Ascending aorta (tissue), 2 donors: ENCODE measurements at places on chromosomes 7 and 10.

DNA sequence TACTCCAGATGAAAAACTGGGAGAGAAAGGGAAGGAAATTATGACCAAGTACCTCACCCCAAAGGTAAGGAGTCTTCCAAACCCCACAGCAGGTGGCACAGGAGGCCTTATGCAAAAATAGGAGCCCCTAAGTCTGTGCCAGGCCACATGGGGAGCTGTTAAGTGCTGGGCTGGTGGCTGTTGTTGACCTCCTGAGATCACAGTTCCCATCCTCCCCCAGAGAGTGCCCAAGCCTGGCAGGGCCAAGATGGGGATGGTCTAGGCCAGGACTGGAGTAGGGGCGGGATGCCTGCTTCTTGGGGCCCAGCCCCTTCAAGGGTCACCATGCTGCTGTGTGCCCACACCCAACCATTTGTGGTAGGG is 145.8 kb downstream of the RGS10 start:
- no peaks in the 10 kb centered on the region for H3K27me3 ChIP-seq
- H3K36me3 ChIP-seq = peaks cover 20% of the 10 kb centered on the region
- no peak overlapping the region for H3K4me3 ChIP-seq
- peaks cover 1% of the 10 kb centered on the region for H3K4me1 ChIP-seq
- H3K27ac ChIP-seq = no peak overlapping the region

DNA sequence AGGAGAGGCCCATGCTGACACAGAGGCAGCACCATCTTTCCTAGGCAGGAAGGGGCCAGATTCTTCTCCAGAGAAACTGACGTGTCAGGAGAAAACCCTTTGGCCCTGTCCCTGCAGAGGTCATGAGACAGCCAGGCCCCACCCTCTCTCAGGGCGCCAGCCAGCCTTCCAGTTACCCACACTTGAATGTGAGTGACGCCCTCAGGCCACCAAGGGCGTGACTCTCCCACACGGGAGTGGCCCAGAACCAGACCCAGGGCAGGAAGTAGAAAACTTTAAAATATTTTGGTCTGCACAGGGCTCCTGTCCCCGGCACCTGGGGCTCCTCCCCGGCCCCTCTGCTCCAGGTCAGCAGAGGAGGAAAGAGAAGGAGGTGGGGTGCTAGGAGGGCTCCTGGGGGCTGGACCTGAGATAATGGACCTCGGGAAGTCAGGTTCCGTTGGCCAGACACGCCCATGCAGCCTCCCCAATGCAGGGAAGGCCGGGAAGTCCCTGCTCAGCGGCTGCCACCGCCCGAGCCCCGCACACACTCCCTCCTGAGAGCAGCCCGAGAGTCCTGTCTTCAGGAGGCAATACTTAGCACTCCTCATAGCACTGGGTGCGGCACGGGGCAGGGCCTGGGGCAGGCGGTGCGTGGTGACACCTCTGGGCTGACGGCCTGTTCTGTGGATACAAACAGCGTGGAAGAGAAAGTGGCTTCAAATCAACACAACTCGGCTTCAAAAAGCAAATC is 67.0 kb upstream of the CFAP46 start:
- H3K4me3 ChIP-seq = no peak overlapping the region
- no peaks in the 10 kb centered on the region for H3K4me1 ChIP-seq
- no peaks in the 10 kb centered on the region for H3K36me3 ChIP-seq
- no peak overlapping the region for H3K27ac ChIP-seq

DNA sequence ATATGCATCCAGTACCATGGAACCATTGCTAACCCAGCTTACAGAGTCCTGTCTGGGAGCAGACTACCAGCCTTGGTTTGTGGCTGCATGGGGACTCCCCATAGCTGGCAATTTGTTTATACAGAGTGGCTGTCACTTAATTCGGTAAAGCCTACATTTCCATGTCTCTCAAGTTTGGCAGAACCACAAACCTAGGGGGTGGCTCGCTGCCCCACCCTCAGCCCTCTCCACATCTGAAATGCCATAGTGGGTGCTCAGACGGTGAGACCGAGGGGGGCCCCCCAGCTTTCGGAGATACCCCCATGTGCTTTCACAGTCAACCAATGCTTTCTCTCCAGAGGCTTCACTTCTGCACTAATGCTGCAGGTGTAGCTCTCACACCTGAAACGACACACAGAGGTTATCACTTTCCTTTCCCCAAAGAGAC is 75.5 kb upstream of the KAT6B start:
- DNase-seq = no peak
- peaks cover 6% of the 10 kb centered on the region for H3K4me1 ChIP-seq
- no peak overlapping the region for H3K27ac ChIP-seq
- no peaks in the 10 kb centered on the region for H3K36me3 ChIP-seq
- H3K4me3 ChIP-seq = no peak overlapping the region
- no peaks in the 10 kb centered on the region for H3K27me3 ChIP-seq

DNA sequence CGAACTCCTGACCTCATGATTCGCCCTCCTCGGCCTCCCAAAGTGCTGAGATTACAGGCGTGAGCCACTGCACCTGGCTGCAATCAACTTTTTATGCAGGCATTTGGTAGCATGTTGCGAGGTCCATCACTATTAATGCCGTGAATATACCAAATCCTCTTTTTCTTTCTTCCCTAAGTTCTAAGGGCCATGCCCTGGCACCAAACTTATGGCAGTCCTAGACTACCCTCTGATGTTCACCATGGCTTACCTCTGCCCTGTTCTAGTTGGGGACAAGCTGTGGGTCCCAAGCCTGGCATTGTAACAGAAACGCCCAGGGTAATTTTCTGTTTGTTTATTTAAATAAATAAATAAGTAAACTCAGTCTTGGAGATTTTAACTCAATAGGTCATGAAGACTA is 13.3 kb downstream of the PRSS2 start:
- H3K4me1 ChIP-seq = no peaks in the 10 kb centered on the region
- no peak overlapping the region for H3K27ac ChIP-seq
- no peak overlapping the region for H3K4me3 ChIP-seq
- no peak for DNase-seq

- no peaks in the 10 kb centered on the region for H3K4me1 ChIP-seq
- no peak for DNase-seq
- no peak overlapping the region for H3K4me3 ChIP-seq
- no peaks in the 10 kb centered on the region for H3K27me3 ChIP-seq
- no peak overlapping the region for H3K27ac ChIP-seq
These were observed 25.5 kb upstream of the TSPAN33 start for GRCh38 chr7:129118976-129119375.

DNA sequence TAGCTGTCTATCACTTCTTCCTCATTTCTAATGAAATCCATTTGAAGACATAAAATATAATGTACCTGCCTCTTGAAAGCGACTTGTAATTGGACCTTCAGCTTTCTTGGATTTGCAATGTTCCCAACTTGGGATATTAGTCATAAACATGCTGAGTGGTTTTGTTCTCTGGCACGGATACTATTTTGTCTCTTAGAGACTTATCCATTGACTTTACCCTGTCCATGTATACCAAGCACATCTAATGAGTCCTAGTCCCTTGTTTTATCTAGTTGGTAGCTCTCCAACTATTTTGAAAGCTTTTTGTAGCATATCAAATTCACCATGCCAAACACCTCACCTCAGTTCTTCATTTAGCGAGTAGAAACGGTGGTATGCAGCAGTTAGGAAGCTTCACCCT is 18.9 kb downstream of the PLEKHS1 start:
- H3K4me1 ChIP-seq = no peaks in the 10 kb centered on the region
- no peaks in the 10 kb centered on the region for H3K36me3 ChIP-seq
- H3K27me3 ChIP-seq = no peaks in the 10 kb centered on the region

GRCh38 chr10:114301951-114302710 is 63.1 kb downstream of the VWA2 start:
- H3K27me3 ChIP-seq = no peaks in the 10 kb centered on the region
- no peak overlapping the region for H3K4me3 ChIP-seq
- no peak for DNase-seq
- H3K27ac ChIP-seq = peak overlapping the region; percentile 12
- H3K36me3 ChIP-seq = peaks cover 34% of the 10 kb centered on the region

DNA sequence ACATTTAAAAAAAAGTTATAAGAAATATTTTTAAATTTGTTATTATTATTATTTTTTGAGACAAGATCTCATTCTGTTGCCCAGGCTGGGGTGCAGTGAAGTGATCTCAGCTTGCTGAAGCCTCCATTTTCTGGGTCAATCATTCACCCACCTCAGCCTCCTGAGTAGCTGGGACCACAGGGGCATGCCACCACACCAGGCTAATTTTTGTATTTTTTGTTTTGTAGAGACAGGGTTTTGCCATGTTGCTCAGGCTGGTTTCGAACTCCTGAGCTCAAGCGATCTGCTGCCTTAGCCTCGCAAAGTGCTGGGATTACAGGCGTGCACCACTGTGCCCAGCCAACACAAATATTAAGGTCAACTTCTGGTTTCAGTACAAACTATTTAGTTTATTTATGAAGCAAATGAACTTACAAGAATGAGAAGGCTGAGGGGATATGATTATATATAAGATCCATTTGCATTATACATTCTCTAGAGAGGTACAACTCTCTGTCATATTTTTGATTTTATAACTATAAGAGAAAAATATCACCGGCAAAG is 45.9 kb upstream of the FAM133B start:
- no peaks in the 10 kb centered on the region for H3K27me3 ChIP-seq
- no peak overlapping the region for H3K27ac ChIP-seq
- no peaks in the 10 kb centered on the region for H3K4me1 ChIP-seq
- H3K4me3 ChIP-seq = no peak overlapping the region
- no peak for DNase-seq
- H3K36me3 ChIP-seq = no peaks in the 10 kb centered on the region

DNA sequence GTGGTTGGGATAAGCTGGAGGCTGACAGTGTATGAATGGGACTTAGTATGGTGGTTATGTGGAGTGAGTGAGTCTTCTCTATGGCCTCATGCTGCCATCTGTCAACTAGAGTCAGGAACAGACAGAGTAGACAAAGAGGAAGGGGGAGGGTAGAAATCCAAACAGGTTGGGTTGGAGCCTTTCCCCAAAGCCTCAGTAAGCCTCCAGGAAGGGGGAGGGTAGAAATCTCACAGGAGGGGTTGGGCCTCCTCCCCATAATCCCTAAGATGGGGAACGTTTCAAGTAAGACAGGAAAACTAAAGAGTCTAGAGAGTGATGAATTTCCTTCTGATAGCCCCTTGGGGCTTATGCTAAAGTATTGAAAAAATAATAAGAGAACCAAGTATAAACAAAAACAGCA is 2.0 kb upstream of the AKR1B15 start:
- H3K27me3 ChIP-seq = no peaks in the 10 kb centered on the region
- no peak overlapping the region for H3K4me3 ChIP-seq
- no peaks in the 10 kb centered on the region for H3K4me1 ChIP-seq
- DNase-seq = no peak

DNA sequence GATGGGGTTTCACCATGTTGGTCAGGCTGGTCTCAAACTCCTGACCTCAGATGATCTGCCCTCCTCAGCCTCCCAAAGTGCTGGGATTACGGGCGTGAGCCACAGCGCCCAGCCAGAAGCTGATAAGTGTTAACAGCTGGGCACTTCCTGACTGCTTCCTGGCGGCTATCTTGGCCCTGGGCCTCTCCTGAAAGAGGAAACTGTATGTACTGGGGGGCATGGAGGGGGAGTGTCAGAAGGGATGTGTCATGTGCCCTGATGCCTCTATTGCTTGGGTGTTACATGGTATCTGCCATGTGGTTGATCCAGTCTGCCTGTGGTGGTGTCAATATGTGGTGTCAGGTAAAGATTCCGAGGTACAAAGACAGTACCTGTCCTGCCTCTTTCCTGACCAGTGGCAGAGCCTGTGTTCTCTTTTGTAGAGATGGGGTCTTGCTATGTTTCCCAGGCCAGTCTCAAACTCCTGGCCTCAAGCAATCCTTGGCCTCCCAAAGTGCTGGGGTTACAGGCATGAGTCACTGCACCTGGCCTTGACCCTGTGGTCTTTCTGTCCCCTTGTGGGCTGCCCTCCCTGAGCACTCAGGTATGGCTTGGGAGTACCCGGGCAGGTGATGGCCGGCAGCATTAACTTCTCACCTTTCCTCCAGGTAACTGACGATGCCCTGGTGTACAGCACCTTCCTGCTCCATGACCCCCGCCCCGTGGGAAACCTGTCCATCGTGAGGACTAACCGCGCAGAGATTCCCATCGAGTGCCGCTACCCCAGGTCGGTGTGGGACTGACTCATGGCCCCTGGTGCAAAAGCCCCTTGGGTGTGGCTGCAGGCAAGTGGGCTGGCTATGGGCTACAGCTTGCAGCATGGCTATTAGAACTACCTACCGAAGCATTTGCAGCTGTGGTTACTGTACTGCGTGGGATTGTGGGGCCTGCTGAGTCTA is 4.4 kb downstream of the ZP3 start:
- no peak for DNase-seq
- H3K27ac ChIP-seq = no peak overlapping the region
- H3K36me3 ChIP-seq = no peaks in the 10 kb centered on the region
- no peaks in the 10 kb centered on the region for H3K4me1 ChIP-seq
- no peak overlapping the region for H3K4me3 ChIP-seq

GRCh38 chr10:61135276-61135721 is 191.3 kb upstream of the RHOBTB1 start:
- H3K27ac ChIP-seq = no peak overlapping the region
- H3K27me3 ChIP-seq = no peaks in the 10 kb centered on the region
- no peaks in the 10 kb centered on the region for H3K4me1 ChIP-seq
- no peak for DNase-seq

GRCh38 chr7:48058990-48059389 is 23.6 kb downstream of the C7orf57 start:
- no peak overlapping the region for H3K27ac ChIP-seq
- no peaks in the 10 kb centered on the region for H3K4me1 ChIP-seq
- no peaks in the 10 kb centered on the region for H3K27me3 ChIP-seq
- no peak overlapping the region for H3K4me3 ChIP-seq

- DNase-seq = no peak
- H3K27me3 ChIP-seq = no peaks in the 10 kb centered on the region
- H3K27ac ChIP-seq = no peak overlapping the region
- H3K36me3 ChIP-seq = peaks cover 6% of the 10 kb centered on the region
- H3K4me1 ChIP-seq = no peaks in the 10 kb centered on the region
These were observed 170.8 kb downstream of the DNAJC1 start for GRCh38 chr10:21832821-21833130.

DNA sequence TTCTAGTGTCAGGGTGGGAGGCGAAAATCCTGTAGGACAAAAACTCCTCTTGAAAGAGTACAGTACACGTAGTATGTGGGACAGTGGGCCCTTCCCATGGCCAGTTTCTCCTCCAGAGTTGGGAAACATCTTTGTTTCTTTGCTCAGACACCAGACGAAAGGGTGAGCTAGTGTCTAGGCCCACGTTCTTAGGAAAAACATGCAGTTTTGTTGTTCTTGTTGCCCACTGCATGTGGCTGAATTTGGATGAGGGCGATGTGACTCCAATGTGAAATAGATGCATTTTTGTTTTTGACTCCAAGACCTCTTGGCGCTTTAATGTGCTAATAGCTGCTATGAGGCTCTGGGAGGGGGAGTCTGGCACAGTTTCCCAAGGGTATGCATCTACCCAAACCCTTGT is 100.8 kb downstream of the ATXN7L1 start:
- H3K27me3 ChIP-seq = no peaks in the 10 kb centered on the region
- no peak overlapping the region for H3K27ac ChIP-seq
- no peaks in the 10 kb centered on the region for H3K4me1 ChIP-seq
- DNase-seq = no peak
